ENCODE measurements at places on chromosomes 5 and 9.
A peak's percentile ranks its signal among the peaks of the same experiment; 100 is the strongest.

- no peak for DNase-seq
These were observed 46.6 kb downstream of the ATG10 start for GRCh38 chr5:82018462-82018861.

DNA sequence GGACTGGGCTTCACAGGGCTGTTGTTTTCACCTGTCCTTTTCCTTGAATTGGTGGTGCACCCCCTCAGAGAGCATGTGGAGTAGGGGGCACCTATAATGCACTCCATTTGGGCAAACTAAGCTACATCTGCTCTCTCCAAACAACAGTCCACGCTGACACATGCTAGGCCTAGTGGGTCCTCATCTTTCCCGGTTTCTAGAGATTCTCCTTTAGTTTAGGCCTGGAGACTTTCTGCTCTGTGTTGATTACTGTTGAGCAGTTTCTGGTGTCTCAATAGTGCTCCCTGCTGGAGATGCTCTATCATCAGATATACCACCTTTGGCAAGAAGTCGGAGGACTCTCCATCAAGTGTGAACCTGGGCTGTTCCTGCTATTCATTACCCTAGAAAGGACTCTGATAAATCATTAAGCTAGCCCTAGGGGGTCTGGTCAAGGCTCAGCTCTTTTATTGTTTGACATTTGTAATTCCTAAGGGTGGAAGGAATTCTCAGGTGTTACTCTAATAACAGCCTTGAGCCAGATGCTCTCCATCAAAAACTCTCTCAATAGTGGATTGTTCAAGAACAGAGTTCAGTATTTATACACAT lies 64.0 kb upstream of the FYB1 start:
- DNase-seq = no peak

GRCh38 chr5:59786334-59786805 lies 107.2 kb downstream of the PDE4D start:
- DNase-seq = no peak

- no peak for DNase-seq
These were observed 2.2 kb upstream of the ERAP1 start for GRCh38 chr5:96809921-96810320.

DNA sequence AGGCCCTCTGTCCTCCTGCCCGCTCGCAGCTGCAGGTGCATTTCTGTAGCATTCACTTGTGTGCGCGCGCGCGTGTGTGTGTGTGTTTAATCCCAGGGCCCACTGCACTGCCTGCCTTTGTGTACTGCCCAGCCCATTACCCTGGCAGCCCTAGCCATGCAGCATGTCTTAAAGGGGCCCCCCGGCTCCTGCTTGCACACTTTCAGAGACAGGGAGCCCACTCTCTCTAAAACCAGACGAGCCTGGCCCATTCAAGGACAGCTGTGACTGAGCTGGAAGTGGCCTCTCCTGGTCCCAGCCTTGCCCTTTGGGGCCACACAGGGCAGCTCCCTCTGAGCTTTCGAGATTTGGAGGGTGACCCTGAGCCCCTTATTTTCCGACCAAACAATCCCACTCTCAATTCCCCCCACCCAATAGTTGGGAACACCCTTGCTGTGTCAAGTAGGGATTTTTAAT lies 98.9 kb downstream of the DAB2IP start:
- DNase-seq = no peak

GRCh38 chr9:12862611-12863410 lies 88.0 kb downstream of the LURAP1L start:
- no peak for DNase-seq

DNA sequence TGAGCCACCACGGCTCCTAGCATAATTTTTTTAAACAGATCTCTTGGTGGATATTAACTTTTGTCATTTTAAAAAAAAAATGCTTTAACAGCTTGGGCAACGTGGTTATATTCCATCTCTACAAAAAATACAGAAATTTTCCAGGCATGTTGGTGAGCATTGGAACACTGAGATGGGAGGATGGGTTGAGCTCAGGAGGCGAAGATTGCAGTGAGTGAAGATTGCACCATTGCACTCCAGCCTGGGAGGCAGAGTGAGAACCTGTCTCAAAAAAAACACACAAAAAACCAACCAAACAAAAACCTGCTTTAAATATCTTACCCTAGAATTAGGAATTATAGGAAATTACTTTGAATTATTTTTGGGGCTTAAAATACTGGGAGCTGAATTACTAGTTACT lies 55.2 kb downstream of the NSD1 start:
- no peak for DNase-seq

DNA sequence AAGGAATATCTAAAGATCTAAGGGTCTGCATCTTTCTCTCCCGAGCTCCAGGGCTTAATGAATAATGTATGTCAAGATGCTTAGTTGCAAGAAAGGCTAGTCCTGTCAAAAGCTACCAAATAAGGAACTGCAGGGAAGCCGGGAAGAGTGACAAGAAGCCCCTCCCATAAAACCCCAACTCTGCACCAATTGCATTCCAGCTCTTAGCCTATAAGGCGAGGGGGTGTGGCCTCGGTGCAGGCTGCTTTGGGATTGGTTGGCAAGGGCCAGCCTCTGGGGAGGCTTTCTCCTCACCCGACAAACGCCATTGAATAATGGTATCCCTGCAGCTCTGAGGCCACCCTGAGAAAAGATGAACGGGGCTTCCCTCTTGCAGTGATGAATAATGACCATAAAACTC lies 416.9 kb downstream of the RAB3C start:
- DNase-seq = peak; percentile 44

- no peak for DNase-seq
These were observed 32.1 kb upstream of the TNFSF15 start for GRCh38 chr9:114837923-114838322.

- no peak for DNase-seq
These were observed 55.4 kb upstream of the RNF130 start for GRCh38 chr5:180126716-180127681.

Data from cerebellar nuclear complex (tissue), 1 donor.